Mucosa of gallbladder (tissue), 1 donor: ENCODE measurements at places on chromosomes 16 and 17. TPM values are rescaled to one million over a fixed set of nuclear protein-coding genes. Genes with fewer than 3 reads are reported as not detected.

Gene MYH13
- not detected for total RNA-seq

Gene ZSCAN10
- total RNA-seq = 0.37 TPM

Gene CTF1
- 11.0 TPM for total RNA-seq

Gene HAS3
- 1.2 TPM for total RNA-seq

Gene HES7
- total RNA-seq = 0.78 TPM

Gene RND2
- total RNA-seq = 2.8 TPM

Gene ALOX15B
- total RNA-seq = 14.0 TPM

Gene TP53TG3F
- not detected for total RNA-seq

Gene HOXB1
- total RNA-seq = not detected

Gene CDC42EP4
- 77.6 TPM for total RNA-seq

Gene PRSS33
- total RNA-seq = 1.8 TPM

Gene NPIPB12
- 47.4 TPM for total RNA-seq

Gene MPP3
- total RNA-seq = 19.2 TPM

Gene ABCC3
- 367 TPM for total RNA-seq

Gene TBC1D3B
- 6.0 TPM for total RNA-seq

Gene TEX19
- not detected for total RNA-seq
